ENCODE measurements at places on chromosomes 4 and X. TPM values are rescaled to one million over a fixed set of nuclear protein-coding genes. Genes with fewer than 3 reads are reported as not detected.

DNA sequence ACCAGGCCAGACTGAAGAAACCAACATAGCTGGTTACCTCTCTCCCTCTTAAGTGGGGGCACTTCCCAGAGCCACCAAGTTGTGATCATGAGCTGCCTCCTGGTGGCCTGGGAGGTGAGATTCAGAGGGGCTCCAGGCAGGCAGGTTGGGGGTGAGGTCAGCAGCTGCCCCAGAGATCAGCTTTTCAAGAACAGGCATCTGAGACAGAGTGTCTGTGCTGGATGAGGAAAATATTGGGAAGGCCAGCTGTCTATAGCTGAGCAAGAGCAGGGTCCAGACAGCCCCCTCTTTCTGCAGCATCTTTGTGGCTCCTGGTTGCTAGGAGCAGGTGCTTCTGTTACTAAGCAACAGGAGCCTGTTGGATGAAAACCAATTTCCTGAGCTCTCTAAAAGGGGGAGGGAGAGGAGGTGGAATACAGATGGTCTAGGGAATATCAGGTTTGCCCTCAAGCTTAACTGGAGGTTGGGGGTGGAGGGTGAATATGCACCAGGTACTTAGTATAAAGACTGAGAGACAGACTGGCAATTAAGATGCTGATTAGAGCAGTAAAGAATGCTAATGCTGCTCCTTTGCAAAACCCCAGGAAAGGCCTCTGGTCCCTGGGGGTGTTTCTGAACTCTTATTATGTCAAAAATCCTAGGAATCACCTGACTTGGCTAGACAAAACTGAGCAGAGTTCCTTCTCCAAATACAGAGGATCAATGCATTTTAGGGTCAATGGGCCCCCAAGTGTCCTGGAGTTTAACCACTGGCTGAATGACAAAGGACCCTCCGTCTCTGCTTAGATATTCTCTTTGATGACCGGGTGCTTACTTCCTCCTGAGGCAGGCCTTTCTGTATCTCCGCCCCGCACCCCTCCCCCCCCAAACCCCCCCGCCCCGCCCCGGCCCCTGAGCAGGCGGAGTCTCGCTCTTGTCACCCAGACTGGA is 21.4 kb downstream of the ZCCHC13 start:
- DNase-seq, result no peak
- H3K4me3 ChIP-seq, result no peak overlapping the region
- H3K36me3 ChIP-seq, result no peaks in the 10 kb centered on the region
- no peak overlapping the region for H3K27ac ChIP-seq
- H3K27me3 ChIP-seq, result no peaks in the 10 kb centered on the region
- no peaks in the 10 kb centered on the region for H3K4me1 ChIP-seq

- H3K27me3 ChIP-seq, result no peaks in the 10 kb centered on the region
- no peak overlapping the region for H3K27ac ChIP-seq
- no peaks in the 10 kb centered on the region for H3K36me3 ChIP-seq
- no peak for DNase-seq
These were observed 92.4 kb upstream of the AP1S2 start for GRCh38 chrX:15946783-15947580.

DNA sequence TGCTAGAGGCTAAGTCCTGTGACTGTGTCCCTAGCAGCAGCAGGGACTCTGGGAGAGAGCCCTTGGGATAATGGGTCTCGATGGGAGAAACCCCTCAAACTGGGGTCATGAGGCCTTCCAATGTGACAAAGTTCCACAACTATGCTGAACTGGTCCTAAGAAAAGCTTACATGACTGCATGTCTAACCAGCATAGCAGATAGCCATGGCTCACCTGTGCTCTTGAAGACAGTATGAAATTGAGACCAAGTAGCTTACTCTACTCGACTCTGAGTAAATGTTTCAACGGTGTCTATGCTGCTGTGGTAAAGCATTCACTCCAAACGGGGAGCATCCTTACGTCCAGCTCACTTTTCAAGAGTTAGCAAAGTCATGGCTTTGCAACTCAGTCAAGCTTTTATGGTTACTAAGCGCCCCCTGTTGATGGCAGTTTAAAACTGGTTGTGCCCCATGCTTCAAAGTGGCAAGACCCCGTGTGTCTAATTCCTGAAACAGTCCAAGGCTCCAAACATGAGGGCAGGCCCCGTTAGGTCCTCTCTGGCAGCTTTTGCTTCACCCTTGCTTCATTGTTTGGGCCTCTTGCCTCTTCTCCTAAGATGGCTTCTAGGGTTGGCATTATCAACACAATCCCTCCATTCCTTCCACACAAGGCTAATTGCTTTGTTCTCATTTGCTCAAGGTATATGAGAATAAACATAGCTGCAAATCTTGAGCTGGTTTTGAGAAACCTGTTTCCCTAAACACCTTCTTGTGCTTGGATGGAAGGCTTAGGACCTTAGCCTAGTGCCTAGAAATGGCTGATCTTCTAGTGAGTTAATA is 46.6 kb downstream of the CCNG2 start:
- no peak overlapping the region for H3K4me3 ChIP-seq
- H3K36me3 ChIP-seq, result no peaks in the 10 kb centered on the region
- DNase-seq, result peak; percentile 20
- H3K27me3 ChIP-seq, result no peaks in the 10 kb centered on the region
- H3K27ac ChIP-seq, result no peak overlapping the region

GRCh38 chrX:26651755-26652154 is 435.8 kb downstream of the MAGEB5 start:
- no peak for DNase-seq
- H3K4me1 ChIP-seq, result no peaks in the 10 kb centered on the region
- no peaks in the 10 kb centered on the region for H3K36me3 ChIP-seq
- no peak overlapping the region for H3K4me3 ChIP-seq
- no peak overlapping the region for H3K27ac ChIP-seq
- H3K27me3 ChIP-seq, result no peaks in the 10 kb centered on the region

DNA sequence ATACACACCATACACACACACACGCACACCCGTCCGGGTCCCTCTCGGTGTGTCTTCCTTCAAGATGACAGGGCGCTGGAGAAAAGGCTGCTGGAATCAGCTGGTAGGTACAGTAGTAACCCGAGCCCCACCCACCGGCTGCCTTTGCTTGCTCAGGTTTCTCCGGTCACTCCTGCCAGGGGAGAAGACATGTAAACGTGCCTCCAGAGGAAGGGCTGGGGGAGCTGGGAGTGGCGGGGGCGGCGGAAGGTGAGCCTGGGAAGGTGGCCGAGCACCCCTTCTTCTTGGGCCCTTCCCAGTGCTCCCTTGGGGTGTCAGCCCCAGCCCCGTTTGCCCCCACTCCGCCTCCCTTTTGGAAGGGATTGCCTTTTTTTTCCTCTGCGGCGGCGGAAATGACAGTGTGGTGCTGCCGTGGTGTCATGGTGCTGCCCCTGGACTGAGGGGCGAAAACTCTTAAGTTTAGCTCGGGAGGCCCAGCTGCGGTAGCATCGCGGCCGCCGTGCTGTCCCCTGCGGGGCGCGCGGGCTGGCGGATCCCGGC is at the start of gene MID2:
TSS of gene MID2 (plus strand) at position 169 of the 540 bp plus-strand sequence. CDS start 561 bp downstream, outside the sequence.
- peak within 1 kb of the TSS; percentile 74 for H3K27ac ChIP-seq
- H3K27me3 ChIP-seq, result no peaks in the 10 kb centered on the region
- H3K4me3 ChIP-seq, result peak within 1 kb of the TSS; percentile 74
- DNase-seq, result no peak

GRCh38 chr4:105679186-105679585 is 29.3 kb downstream of the INTS12 start:
- H3K27ac ChIP-seq, result no peak overlapping the region
- DNase-seq, result no peak
- H3K36me3 ChIP-seq, result peaks cover 8% of the 10 kb centered on the region
- no peak overlapping the region for H3K4me3 ChIP-seq
- no peaks in the 10 kb centered on the region for H3K27me3 ChIP-seq

- H3K4me1 ChIP-seq, result no peaks in the 10 kb centered on the region
- DNase-seq, result no peak
- no peaks in the 10 kb centered on the region for H3K27me3 ChIP-seq
- H3K36me3 ChIP-seq, result no peaks in the 10 kb centered on the region
These were observed 330.5 kb upstream of the PRKX start for GRCh38 chrX:4043951-4044350.

DNA sequence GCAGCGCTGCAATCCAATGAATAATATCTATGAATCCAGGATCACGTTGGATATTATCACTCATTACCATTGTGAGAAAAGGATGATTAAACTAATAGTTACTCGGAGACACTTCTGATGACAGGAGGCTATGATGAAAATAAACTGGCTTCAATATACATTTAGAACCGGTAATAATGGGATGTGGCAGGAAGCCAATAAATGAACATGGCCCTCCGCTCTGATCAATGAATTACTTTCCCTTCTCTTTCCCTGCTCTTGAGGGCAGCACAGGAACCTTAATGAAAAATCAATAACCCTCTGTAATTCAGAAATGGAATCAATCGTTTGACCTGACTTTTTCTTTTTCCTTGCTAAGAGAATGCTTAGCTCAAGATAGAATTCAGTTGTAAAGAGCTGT is 103.9 kb upstream of the PAQR3 start:
- H3K4me3 ChIP-seq, result no peak overlapping the region
- H3K36me3 ChIP-seq, result no peaks in the 10 kb centered on the region
- DNase-seq, result no peak
- H3K27me3 ChIP-seq, result no peaks in the 10 kb centered on the region
- H3K4me1 ChIP-seq, result peaks cover 4% of the 10 kb centered on the region

DNA sequence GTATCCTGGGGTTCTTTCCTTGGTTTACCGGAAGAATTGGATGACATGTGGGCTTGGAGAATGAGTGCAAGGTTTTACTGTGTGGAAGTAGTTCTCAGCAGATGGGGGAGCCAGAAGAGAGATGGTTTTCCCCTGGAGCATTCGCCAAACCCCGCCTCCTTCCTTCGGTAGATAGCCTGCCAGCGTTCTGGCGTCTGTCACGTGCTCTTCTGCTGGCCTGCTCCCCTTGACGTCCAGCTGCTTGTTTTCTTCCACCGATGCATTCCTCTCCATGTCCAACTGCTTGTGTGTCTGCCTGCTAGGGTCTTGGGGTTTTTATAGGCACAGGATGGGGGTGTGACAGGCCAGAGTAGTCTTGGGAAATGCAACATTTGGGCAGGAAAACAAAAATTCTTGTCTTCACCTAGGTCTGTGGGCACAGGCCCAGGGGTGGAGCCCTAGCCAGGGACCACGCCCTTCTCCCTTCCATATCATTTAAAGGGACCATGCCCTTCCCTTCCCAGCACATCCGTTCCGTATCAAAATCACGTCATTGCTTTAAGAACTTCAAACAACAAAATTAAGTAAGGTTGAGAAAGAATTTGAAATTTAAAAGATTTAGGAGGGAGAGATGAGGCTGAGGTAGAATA is 538.7 kb upstream of the SMIM31 start:
- no peaks in the 10 kb centered on the region for H3K36me3 ChIP-seq
- H3K4me1 ChIP-seq, result no peaks in the 10 kb centered on the region
- no peak overlapping the region for H3K27ac ChIP-seq
- no peaks in the 10 kb centered on the region for H3K27me3 ChIP-seq

DNA sequence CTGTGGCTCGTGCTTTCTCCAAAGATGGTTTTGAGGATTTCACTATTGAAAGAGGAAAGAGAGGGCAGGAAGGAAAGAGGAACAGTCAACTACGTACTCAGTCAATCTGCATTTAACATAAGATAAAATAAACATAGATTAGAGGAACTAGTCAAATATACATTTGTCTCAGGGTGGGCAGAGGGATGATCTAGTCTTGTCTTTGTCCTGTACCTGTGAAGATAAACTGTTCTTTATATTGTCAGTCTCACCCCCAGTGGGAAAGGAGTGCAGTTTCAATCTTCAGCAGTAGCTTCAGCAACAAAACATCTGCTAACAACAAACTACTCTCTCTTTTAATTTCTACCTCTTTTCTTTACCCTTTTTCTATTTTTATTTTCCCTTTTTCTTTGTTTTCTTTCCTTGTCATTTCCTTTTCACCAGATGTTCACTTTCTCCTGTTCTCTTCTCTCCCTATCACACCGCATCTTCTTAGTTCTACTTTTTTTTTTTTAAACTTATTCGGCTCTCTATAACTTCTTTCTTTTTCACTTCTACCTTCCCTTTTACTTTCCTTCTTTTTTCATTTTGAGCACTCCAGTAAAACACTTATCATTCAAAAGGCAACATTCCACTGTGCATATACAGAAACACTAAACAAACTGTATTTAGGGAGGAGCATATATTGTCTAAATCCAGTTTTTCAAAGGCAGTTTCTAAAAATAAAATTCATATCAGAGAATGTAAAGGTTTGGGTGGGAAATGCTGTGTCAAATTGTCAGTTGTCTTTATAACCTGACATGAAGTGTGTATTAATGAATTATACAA is 51.4 kb upstream of the GUCY1A1 start:
- H3K4me3 ChIP-seq, result peak overlapping the region; percentile 10
- peaks cover 20% of the 10 kb centered on the region for H3K4me1 ChIP-seq
- H3K27ac ChIP-seq, result no peak overlapping the region

- no peak overlapping the region for H3K27ac ChIP-seq
- DNase-seq, result no peak
- no peaks in the 10 kb centered on the region for H3K27me3 ChIP-seq
- H3K4me3 ChIP-seq, result no peak overlapping the region
These were observed 55.2 kb downstream of the TBC1D14 start for GRCh38 chr4:6964858-6965257.

DNA sequence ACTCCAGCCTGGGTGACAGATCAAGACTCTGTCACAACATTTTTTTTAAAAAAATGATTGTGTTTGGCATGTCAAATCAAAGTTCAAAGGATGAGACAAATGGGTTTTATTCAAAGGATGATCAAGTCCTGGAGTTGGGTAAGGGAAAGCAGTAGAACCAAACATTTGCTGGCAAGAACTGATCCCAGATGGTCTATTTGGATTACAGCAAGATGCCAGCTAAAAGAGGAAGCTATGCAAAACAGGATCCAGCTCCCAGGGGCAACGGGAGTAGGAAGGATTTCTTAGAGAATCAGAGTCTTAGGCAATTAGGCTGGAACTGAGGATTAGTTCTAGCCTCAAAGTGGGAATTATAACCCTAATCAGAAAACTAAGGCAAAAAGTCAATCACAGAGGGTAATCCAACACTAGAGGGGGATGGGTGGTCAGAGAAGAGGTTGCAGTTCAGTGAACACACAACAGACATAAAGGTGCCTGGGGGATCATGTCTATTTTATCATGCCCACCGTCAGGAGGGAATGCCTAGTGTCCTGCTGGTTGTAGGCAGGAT is 133.0 kb upstream of the PLS3 start:
- no peaks in the 10 kb centered on the region for H3K27me3 ChIP-seq
- no peak overlapping the region for H3K27ac ChIP-seq
- H3K4me1 ChIP-seq, result no peaks in the 10 kb centered on the region
- no peak overlapping the region for H3K4me3 ChIP-seq
- DNase-seq, result no peak
- H3K36me3 ChIP-seq, result no peaks in the 10 kb centered on the region

- no peak for DNase-seq
- no peaks in the 10 kb centered on the region for H3K27me3 ChIP-seq
- H3K4me3 ChIP-seq, result no peak overlapping the region
These were observed 76.6 kb downstream of the PTPN13 start for GRCh38 chr4:86670756-86671155.

GRCh38 chrX:78979789-78980464 is 34.7 kb downstream of the P2RY10 start:
- H3K4me1 ChIP-seq, result no peaks in the 10 kb centered on the region
- no peak overlapping the region for H3K4me3 ChIP-seq
- H3K36me3 ChIP-seq, result no peaks in the 10 kb centered on the region
- H3K27ac ChIP-seq, result no peak overlapping the region

GRCh38 chrX:11478026-11478425 is 184.8 kb downstream of the AMELX start:
- no peaks in the 10 kb centered on the region for H3K36me3 ChIP-seq
- no peak overlapping the region for H3K4me3 ChIP-seq
- H3K27me3 ChIP-seq, result no peaks in the 10 kb centered on the region
- peaks cover 27% of the 10 kb centered on the region for H3K4me1 ChIP-seq
- no peak for DNase-seq

Gene HAND2
- total RNA-seq, result 25.7 TPM

Gene LEF1
- total RNA-seq, result 3.2 TPM

Gene DCAF4L1
- total RNA-seq, result 0.14 TPM

Gene TMEM31
- total RNA-seq, result not detected

Gene UGT8
- total RNA-seq, result 0.14 TPM

Gene NUDT10
- 3.8 TPM for total RNA-seq

Gene APLN
- 1.8 TPM for total RNA-seq

Gene IL2RG
- 4.9 TPM for total RNA-seq

Gene DRD5
- total RNA-seq, result not detected

Gene GABRG1
- total RNA-seq, result not detected

Gene HELT
- total RNA-seq, result not detected

All from thoracic aorta (tissue), 2 donors.